OCI-M1 (cell line): ENCODE measurements at places on chromosomes 12 and 14.

DNA sequence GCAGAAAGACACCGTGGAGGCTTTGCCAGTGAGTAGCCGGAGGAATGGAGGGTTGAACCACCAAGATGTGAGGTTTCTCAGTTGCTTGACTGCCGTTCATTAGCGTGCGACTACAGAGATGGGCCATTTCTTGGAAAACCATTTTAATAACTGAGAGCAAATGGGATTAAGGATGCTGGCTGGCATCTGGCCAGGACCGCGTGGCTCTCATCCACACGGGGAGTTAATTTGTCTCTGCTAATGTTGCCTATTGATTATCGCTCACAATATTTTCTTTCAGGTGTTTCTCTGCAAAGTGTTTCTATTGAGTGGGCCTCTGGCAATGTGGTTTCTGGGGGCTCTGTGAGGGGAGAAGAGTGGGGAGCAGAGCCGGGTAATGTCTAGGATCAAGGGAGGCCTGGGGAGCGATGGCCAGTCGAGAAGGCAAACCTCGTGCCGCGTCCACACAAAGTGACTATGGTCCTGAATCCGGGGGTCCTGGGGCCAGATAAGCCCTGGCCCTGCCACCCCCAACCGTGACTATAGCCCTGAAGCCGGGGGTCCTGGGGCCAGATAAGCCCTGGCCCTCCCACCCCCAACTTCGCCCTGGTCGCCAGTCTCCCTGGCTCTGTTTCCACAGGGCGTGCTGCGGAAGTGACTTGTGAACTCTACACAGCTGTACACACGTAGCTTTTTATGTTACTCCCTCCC is 110.6 kb downstream of the PRMT8 start:
- no peak for DNase-seq

DNA sequence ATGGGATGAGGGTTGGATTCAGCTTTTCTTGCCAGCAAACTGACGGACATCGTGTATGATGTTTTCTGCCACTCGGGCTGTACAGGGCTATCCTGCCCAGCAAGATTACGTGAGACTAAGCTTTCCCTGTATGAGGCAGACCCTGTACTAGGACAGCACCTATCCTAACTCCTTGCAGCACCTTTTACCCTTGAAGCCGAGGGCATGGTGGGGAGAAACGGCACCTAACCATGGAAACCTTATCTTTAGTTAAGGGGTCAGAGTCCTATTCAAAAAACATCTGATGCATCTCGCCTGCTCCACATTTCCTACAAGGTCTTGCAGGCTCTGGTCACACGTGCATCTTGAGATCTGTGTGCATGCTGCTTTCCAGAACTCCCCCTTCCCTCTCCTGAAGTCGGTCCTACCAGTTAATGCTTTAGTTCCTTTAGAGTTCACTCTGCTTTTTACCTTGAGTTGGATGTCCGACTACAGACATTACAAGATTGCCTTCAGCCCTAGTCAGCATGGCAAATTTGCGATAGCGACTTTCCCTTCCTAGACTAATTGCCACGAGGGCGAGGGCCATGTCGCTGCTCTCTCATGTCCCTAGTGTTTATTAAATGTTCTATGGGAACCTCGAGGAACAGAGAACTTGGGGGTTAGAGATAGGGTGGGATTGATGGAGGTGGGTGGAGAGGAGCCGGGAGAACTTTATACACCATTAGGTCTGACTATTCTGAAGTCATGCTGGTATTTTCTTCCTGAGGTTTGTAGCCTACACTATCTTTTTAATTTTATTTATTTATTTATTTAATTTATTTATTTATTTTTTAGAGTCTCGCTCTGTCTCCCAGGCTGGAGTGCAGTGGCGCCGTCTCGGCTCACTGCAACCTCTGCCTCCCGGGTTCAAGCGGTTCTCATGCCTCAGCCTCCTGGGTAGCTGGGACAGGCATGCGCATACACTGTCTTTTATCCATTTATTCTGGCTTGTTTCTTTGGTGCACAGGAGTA is 6.6 kb downstream of the RAN start:
- peak; percentile 35 for DNase-seq

DNA sequence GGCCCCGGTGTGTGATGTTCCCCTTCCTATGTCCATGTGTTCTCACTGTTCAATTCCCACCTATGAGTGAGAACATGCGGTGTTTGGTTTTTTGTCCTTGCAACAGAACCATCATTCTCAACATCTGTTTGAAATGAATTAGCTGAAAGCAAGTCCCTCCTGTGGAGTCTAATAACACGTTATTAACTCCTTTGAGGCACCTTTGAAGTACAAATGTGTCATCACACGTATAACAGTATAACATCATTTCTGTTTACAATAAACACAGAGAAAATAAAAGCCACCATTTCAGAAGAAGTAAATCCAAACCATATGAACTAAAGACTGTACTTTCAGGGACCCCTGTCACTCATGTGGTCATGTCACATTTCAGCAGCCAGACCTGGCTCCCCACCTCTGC is 198.5 kb downstream of the STXBP6 start:
- DNase-seq: no peak

DNA sequence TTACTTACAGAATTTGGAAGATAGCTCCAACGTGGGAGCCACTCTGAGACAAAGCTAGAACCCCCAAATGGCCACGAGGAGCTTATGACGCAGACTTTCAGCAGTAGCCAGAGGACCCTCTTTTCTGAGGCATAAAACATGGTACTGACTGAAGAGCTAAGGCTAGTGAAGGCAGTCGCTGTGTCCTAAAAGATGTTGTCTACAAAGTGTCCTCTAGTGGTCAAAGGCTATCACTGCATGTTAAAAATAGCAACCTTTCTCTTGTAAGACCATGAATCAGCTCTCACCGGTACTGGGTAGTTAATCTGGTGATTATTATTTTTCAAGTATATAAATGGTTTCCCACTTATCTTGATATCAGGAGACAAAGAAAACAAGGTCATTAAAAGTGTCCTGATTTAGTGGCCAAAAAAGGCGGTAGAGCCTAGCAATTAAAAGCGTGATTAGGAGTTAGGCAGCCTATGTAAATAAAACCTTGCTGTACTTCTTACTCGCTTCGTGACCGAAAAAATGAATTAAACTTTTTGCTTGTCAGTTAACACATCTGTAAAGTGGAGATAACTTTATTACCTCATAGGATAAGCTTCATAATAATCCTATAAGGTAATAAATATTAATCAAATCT is 47.0 kb upstream of the LGR5 start:
- DNase-seq: peak; percentile 84

GRCh38 chr12:6823182-6824084 is 1.8 kb downstream of the GPR162 start:
- no peak for DNase-seq

GRCh38 chr14:77208291-77208978 is 26.8 kb downstream of the TMEM63C start:
- DNase-seq: peak; percentile 48

- no peak for DNase-seq
These were observed 26.5 kb downstream of the GPR68 start for GRCh38 chr14:91218014-91218413.

DNA sequence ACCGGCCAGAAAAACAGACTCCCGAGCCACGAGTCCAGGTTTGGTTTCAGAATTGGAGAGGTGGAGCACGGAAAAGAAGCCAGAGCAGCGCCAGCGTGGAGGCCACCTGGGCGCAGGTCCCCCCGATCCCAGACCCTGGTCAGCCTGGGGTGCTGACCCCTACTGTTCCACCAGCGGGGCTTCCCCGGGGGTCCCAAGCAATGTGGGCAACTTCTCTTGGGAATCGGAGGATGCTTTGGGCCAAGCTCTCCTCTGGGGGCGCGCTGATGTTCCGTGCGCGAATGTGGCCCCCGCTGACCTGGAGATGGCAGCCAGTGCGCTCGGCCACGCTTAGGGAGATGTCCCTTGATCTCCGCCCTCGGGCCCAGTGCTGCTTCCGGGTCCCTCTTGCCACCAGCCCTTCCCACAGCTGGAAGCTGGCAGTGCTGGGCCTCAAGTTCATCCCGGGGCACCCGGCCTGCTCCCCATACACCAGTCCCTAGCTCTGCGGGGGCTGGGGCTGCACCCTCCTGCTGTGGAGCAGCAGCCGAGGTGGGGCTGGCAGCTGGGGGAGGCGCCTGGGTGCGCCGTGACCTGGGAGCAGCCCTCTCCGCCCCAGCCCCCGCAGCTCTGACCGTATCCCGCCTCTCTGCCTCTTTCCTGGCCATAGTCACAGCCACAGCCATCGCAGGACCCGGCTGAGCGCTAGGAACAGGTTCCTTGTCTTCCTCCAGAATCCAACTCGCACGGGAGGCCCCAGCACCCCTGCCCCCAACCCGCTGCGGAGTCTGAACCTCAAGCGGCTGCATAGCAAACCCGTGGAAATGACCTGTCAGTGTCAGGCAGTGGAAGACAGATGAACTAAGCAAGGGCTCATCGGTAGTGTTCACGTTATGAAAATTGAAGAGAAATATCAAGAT is 91.2 kb downstream of the RCOR1 start:
- no peak for DNase-seq

GRCh38 chr12:94458877-94459727 is 565 bp downstream of the CEP83 start:
- peak; percentile 77 for DNase-seq

DNA sequence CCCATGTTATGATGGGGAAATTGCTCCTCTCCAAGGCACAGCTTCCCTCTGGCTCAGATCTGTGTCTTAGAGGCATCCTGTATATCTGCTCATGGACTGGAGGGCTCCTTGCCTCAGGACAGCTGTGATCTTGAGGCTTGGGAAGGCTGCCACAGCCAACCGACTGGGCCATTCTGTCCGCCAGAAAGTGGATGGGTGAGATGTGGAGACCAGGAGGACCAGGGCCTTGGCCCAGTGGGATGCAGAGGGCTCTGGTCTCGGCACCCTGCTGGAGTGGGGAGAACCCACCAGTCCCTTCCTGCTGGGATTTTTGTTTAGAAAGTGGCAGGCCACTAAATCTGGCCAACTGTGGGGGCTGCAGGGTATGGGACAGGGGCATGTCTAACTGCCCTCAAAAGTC is 148.6 kb downstream of the CALM1 start:
- no peak for DNase-seq

DNA sequence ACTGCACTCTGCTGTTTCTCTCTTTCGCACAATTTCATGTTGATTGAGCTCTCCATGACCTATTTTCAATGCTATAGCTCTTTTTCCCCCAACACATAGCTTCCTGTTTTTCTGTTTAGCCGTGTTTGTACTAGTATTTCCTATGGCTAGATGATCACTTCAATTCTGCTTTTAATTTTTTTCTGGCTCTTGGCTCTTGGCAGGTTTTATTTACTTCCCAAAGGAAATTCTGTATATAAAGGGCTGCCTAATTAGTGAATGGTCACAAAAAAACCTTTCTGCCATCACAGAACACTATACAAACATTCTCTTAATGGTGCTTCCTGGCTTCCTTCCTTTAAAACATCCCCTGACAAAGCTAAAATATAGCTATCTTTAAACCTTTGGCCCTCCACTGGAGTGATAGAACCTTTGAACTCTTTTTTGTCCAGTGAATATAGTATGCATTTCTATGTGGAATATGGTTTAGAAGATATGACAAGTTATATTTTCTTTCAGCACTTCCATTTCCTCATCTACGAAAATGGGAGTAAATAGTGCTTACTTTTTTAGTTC is 88.2 kb downstream of the RASSF9 start:
- peak; percentile 14 for DNase-seq

- DNase-seq: no peak
These were observed 24.6 kb downstream of the NIN start for GRCh38 chr14:50806241-50806933.

DNA sequence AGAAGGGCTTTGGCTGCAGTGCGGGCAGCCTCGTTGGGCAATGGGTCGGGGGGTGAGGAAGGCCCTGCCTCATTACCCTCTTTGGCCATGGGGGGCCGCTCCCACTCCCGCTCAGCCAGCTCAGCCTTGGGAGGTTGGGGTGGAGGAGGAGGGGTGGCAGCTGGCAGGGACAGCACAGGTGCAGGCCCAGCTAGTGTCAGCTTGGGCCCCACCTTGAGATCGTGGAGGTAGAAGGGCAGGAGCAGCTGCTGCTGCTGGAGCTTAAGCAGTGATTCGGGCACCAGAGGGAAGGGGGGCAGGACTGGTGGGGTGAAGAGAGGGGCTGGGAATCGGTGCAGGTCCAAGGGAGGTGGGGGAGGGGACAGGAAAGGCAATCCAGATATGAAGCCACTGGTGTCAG is 26.0 kb downstream of the ZFHX2 start:
- DNase-seq: no peak

- peak; percentile 71 for DNase-seq
These were observed 571 bp downstream of the ZNF891 start for GRCh38 chr12:133129368-133130037.

- DNase-seq: no peak
These were observed 412.5 kb downstream of the ZFP36L1 start for GRCh38 chr14:68380329-68380741.

DNA sequence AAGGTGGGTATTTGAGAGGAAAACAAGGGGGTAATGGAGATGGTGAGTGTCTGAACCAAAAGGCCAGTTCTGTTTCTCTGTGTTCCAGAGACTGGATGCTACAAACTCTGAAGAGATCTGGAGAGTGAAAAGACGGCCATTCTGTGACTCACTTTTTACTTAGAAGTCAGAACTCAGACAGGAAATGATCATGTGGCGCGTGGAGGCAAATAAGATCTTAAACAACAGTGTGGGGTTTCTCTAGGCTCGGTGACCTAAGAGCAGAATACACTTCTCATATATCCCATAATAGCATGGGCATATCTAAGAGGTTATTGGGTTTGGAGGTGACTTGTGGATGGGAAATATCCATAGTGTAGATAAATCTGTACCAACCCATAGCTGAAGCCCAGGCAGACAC is 463.5 kb downstream of the TMEM132D start:
- no peak for DNase-seq

DNA sequence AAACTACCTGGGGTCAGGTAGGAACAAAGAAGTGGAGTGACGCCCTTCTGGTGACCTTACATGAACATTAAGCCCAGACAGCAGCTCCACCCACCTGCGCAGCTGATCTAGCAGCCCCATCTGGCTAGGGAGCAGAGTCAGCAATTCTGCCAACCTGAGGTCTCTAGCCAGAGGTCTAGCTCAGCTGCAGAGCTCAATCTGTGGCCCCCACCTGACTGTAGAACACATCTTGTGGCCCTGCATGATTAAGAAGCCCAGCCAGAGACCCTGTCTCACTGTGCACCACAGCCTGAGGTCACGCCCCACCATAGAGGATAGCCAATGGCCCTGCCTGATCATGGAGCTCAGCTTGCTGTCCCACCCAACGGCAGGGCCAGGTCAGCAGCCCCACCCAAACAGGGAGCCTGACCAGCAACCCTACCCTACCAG is 50.6 kb upstream of the HIGD1C start:
- DNase-seq: no peak

DNA sequence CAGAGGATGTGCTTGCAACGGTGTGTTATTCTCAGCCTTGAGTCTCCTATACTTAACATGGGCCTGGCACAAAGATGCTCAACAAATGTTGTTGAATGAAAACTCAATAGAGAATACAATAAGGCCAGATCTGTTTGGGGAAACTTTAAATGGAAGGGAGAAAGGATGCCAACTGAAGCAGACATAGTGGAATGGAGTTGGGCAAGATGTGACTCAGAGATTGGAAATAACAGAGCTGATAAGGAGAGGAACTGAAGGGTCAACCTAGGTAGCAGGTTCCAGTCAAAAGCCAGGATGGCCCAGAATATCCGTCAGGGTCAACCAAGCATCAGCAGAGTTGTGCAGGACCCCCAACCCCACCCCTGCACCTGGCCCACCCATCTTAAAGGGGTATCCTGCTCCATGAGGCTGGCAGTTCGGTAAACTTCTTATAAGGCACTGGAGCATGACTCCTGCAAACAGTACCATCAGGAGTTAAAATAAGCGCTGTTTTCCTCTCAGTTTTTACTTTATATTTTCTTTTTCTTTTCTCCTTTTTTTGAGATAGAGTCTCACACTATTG is 1.1 kb upstream of the BCDIN3D start:
- no peak for DNase-seq
